CD4-positive, alpha-beta T cell (primary cell): ENCODE measurements at places on chromosomes 3 and 15. TPM values are rescaled to one million over a fixed set of nuclear protein-coding genes. Genes with fewer than 3 reads are reported as not detected.

The HIGD2B gene
- total RNA-seq: 0.28 TPM

The NR2E3 gene
- not detected for total RNA-seq

The GHSR gene
- not detected for total RNA-seq

The MYZAP gene
- total RNA-seq: 0.66 TPM

The CLDN11 gene
- total RNA-seq: not detected

The KLF15 gene
- not detected for total RNA-seq

The WDR6 gene
- total RNA-seq: 134 TPM

The NRG4 gene
- not detected for total RNA-seq

The RHOV gene
- 0.36 TPM for total RNA-seq

The ESYT3 gene
- total RNA-seq: not detected

The MCTP2 gene
- total RNA-seq: 8.0 TPM

The ZNF280D gene
- 27.2 TPM for total RNA-seq

The GOLGA8B gene
- total RNA-seq: 244 TPM

The ZBED2 gene
- total RNA-seq: not detected

The ALPK3 gene
- 0.14 TPM for total RNA-seq

The IGSF10 gene
- not detected for total RNA-seq

The POLR2H gene
- 21.1 TPM for total RNA-seq

The ISLR gene
- not detected for total RNA-seq

The CTDSPL2 gene
- 106 TPM for total RNA-seq

The CHST2 gene
- total RNA-seq: 2.0 TPM

The ANKRD34C gene
- not detected for total RNA-seq

The PLCH1 gene
- total RNA-seq: 0.03 TPM

The WDR93 gene
- not detected for total RNA-seq

The GOLGA8N gene
- total RNA-seq: 4.3 TPM

The CACNA2D3 gene
- total RNA-seq: 0.08 TPM

The CIB2 gene
- 1.7 TPM for total RNA-seq

The RASGRF1 gene
- not detected for total RNA-seq

The PPP1R2 gene
- total RNA-seq: 205 TPM

The C3orf38 gene
- 52.9 TPM for total RNA-seq

The ACAD9 gene
- 71.6 TPM for total RNA-seq

The TAMM41 gene
- 19.7 TPM for total RNA-seq

The XYLB gene
- total RNA-seq: 0.25 TPM

The TGM5 gene
- not detected for total RNA-seq

The ETV5 gene
- not detected for total RNA-seq

The CCK gene
- total RNA-seq: not detected

The LRRC2 gene
- total RNA-seq: 0.59 TPM

The SERPINI2 gene
- not detected for total RNA-seq

The PARP15 gene
- 41.6 TPM for total RNA-seq

The DVL3 gene
- total RNA-seq: 31.7 TPM

The SKOR1 gene
- 1.8 TPM for total RNA-seq

The ECT2 gene
- 1.1 TPM for total RNA-seq

The TFG gene
- total RNA-seq: 56.5 TPM

The GNAI2 gene
- 204 TPM for total RNA-seq

The XRN1 gene
- 85.7 TPM for total RNA-seq

The OR5K2 gene
- total RNA-seq: not detected

The BNC1 gene
- total RNA-seq: not detected

The SLC51A gene
- not detected for total RNA-seq

The CEP63 gene
- 13.2 TPM for total RNA-seq

The ATP10A gene
- total RNA-seq: 30.0 TPM

The PAQR9 gene
- not detected for total RNA-seq

The TRIM42 gene
- total RNA-seq: not detected

The NTRK3 gene
- not detected for total RNA-seq

The C2CD4B gene
- total RNA-seq: 0.20 TPM

The CLDN16 gene
- not detected for total RNA-seq

The TRH gene
- not detected for total RNA-seq
